Stimulated activated CD8-positive, alpha-beta memory T cell treated with anti-CD3 and anti-CD28 coated beads, Interleukin-15, amount 100 ng/mL, for 4 hours (primary cell): ENCODE measurements at places on chromosomes 2 and 18.
A peak's percentile ranks its signal among the peaks of the same experiment; 100 is the strongest.

DNA sequence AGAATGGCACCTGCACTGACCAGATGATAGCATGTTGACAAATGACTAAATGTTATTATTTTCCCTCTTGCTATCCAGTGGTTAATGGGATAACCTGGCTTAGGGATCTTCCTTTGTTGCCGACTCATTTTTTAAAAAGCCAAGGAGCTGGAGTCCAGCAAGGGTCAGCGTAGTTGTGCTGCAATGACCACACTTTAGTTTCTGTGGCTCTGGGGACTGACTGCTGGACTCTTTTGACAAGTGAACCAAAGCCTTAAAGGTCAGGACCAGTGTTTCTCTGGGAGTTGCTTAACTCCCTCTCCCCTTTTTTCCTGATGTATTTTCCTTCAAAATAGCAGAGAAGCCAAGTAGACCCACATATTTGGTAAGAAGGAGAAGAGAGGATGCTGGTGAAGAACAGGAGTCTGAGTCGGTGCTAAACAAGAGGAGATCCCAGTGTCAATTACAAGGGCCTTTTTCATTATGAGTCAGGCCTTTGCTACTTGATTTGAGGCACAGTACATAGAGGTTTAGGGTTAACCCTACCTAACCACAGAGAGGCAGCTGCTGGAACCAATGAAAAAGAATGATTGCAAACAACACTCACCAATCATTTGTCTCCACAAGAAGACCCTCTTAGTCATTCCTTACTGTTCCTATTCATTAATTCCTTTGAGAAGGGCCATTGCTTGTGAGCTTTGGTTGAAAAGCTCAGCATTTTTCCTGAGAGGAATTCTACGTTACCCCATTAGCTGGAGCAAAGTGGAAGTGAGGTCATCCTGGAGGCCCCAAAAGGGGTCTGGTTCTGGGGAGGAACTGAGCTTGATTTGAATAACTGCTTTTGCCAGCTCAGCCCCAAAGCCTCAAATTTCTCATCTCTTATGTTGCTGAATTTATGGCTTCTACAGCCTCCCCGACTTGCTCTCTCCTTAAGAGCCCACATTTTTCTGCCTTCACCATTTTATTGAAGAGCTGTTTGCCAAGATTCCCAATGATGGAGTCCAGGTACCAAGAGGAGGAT lies 137.6 kb upstream of the HNMT start:
- no peak for DNase-seq

DNA sequence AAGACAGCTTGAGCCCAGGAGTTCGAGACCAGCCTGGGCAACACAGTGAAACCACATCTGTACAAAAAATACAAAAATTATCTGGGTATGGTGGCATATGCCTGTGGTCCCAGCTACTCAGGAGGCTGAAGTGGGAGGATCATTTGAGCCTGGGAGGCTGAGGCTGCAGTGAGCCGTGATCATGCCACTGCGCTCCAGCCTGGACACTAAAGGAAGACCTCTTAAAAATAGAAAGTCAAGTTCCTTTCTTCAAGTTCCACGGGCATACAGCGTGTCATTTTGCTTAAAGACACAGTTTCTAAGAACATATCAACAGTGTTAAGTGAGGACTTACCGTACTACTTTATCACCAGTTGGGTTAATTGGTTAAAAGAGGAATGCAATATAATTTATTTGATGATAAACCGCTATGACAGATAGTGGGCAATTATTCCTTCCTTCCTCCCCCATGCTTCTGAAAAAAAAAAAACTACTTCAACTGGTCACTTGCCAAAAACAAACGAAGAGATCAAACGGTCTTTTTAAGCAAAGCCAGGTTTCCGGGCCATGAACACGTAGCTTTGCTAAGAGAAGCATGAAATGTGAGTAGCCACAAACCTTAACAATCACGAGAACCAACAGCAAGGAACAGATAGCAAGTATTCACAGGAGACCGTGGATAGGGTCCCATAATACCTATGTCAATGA lies 21.4 kb downstream of the AP1S3 start:
- no peak for DNase-seq

GRCh38 chr18:73707035-73707434 lies 440.6 kb downstream of the FBXO15 start:
- no peak for DNase-seq

DNA sequence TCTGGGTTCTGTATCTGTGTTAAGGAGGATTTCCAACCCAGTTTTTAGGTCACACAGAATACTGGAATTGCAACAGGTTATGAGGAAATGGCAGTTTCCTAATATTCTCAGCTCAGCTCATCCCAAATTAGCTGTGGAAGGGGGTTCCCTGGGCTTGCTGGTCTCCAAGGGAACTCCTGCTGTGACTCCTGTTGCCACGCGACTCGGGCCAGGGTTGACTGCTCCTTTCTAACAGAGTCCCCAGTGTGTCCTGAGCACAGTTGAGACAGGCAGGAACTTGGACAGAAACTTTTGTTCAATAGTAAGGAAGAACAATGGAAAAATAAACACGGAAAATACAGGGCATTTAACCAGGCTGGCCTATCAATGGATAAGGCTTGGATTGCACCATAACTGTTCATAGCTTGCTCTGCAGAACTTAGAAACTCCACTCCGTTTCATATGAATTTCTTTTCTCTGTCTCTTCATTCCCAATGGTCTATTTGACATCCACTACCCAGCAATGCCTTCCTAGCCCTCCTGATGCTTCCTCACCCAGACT lies 3.8 kb upstream of the ROCK2 start:
- no peak for DNase-seq

DNA sequence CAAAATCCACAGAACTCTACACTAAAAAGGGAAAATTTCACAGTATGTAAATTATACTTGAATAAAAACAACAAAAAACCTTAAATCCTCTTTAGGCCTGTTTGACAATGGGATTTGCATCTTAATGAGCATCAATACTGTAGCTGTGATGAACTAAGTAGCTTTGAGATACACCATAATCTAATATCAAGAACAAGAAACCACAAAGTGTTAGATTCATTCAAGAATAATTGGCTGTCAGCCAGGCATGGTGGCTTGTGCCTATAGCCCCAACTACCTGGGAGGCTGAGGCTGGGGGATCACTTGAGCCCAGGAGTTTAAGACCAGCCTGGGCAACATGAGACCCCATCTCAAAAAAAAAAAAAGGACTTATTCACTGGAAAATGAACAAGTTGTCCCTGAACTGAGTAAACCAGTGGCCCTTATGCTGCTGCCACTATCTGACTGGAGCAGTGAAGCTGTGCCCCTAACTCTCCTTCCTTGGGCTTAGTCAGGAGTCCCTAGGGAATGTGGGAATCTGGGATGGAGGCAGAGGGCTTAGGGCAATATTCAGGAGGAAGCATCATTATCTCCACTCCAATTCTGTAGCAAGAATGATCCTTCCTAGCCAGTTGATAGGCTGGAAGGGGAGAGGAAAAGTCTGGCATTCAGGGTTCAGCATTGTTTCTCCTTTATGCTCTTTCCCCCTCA lies 88.5 kb downstream of the PRKCE start:
- DNase-seq: no peak

- no peak for DNase-seq
Measured at GRCh38 chr18:25349926-25350487, 2.0 kb downstream of the ZNF521 start.

- no peak for DNase-seq
Measured at GRCh38 chr2:183348492-183348891, 224.2 kb downstream of the NUP35 start.

DNA sequence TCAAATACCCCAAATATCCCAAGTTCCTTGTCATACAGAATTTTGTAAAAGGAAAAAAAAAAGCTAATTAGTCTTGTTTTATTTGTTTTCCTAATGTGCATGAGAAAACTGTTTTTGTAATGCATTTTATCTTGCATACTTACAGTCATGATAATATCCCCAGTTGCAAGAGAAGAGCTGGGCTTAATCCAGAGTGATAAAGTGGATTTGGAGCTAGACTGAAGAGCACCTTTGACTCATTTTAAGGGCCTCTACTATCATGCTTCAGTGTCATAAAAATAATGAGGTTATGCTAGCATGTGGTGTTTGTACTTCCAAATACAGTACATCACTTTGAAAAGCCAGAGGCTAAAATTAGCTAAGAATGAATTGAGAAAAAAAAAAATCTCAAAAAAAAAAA lies 26.4 kb downstream of the ARHGAP15 start:
- no peak for DNase-seq

DNA sequence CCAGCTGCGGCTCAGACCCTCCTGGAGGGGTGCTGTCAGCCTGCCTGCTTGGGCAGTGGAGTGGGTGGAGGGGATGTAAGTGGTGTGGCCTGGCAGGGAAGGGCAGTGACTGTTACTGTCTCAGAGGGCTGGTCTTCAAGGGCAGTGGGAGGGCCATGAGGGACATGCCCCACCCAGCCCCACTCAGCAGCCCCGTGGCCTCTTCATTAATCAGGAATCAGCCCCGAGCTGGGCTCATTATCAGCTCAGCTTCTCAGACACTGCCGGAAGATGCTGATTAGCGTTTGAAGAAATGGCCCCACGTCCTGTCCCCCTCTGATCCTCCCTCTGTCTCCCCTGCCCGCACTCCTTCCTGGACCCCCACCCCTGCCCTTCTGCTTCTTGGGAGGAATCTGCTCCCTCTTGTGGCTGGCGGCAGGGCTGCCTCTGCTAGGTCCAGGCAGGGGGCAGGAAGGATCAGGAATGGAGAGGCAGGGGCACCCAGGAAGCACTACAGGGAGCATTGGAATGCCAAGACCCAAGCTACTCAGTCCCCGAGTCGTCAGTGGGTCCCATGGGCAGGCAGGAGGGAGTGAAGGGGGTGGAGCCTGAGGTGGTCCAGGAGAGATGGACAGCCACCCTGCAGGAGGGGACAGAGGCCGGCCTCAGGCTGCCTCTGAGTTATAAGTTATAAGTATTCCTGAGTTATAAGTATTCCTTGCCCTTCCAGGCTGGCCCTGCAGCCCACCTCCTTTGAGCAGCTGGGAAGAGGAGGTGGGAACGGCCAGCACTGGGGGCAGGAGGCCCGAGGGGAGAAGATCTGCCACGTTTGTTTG lies 7.0 kb downstream of the ASIC4 start:
- no peak for DNase-seq

DNA sequence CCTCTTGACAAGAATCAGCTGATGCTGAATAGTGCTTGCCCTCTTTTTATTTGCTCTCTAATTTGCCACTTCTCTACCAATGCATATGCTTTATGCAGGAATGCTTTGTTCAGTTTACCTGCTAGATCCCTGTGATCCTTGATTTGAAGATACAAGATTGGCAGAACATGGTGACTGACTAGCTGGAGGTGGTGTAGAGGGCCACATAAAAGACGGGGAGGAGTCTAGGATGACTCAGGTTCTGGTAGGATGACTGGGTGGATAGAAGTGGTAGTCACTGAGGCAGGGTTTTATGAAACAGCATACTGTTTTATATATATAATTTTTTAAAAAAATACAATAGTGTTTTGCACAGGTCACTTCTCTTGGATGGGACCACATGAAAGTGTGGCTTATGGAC lies 6.3 kb upstream of the ADGRF3 start:
- peak; percentile 27 for DNase-seq
